ENCODE measurements at places on chromosomes 7 and 10. TPM values are rescaled to one million over a fixed set of nuclear protein-coding genes. Genes with fewer than 3 reads are reported as not detected.

The SORBS1 gene
- 0.66 TPM for total RNA-seq

DNA sequence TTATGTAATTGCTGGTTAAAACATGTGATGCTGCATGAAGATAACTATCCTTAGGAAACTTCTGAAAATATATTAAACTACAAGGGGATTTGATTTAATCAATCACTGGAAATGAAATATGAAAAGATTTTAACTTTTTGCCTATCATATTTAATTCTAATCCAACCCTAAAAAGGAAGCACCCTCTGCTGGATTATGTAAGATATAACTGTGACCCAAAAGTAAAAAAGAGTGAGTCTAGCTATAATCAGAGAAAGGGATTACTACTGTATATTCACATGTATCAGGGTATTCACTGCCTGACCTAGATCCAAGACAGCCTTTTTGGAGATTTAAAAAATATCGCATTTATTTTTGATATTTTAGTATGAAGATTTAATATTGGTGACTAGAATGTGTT is 295.5 kb downstream of the MDFIC start:
- peaks cover 9% of the 10 kb centered on the region for H3K4me1 ChIP-seq
- no peak overlapping the region for H3K27ac ChIP-seq
- no peaks in the 10 kb centered on the region for H3K36me3 ChIP-seq
- no peak overlapping the region for H3K4me3 ChIP-seq
- peaks cover 9% of the 10 kb centered on the region for H3K27me3 ChIP-seq
- DNase-seq = no peak

GRCh38 chr10:77251297-77252013 is 386.2 kb downstream of the KCNMA1 start:
- no peaks in the 10 kb centered on the region for H3K36me3 ChIP-seq
- H3K4me3 ChIP-seq = no peak overlapping the region
- DNase-seq = no peak

DNA sequence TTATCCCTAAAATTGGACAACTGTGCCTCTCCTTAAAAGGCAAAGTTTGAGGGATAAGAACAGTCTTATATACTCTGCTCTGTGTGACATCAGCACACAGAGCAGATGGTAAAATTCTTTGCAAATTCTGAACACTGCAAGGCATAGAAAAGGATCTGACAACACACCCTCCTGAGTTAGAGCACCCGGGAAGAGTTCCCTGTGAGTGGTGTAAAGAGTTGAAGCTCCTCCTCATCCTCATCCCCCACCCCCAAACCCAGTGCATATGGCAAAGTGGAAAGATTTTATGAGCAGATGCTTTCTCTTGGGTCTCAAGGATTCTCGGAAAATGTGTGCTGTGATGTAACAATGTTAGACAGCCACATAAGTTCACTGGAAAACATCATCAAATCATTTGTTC is 40.0 kb upstream of the DGKI start:
- peaks cover 38% of the 10 kb centered on the region for H3K36me3 ChIP-seq
- no peak overlapping the region for H3K27ac ChIP-seq
- no peak overlapping the region for H3K4me3 ChIP-seq
- peaks cover 23% of the 10 kb centered on the region for H3K4me1 ChIP-seq

DNA sequence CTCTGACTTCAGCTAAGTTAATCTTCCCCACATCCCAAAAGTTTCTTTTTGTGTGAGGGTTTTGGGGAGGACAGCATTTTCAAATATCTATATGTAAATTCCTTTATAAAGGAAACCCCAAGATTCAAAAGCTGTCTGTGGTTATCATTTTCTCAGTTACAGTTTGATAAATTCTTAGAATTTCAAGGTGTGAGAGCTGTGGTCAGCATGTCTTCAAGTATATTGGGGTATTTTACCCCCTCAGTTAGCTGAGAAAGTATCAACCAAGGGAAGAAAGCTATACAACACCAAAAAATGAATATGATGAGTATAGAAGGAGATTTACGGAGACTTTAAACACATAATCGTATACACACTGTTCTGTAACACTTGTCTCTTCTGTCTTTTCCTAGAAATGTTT is 109.2 kb downstream of the SND1 start:
- DNase-seq = no peak
- no peak overlapping the region for H3K27ac ChIP-seq
- peaks cover 23% of the 10 kb centered on the region for H3K4me1 ChIP-seq
- H3K27me3 ChIP-seq = no peaks in the 10 kb centered on the region
- H3K4me3 ChIP-seq = no peak overlapping the region
- peaks cover 15% of the 10 kb centered on the region for H3K36me3 ChIP-seq

The CLIP2 gene
- total RNA-seq = 1.2 TPM

The FAM131B gene
- 0.37 TPM for total RNA-seq

The GPR26 gene
- not detected for total RNA-seq

DNA sequence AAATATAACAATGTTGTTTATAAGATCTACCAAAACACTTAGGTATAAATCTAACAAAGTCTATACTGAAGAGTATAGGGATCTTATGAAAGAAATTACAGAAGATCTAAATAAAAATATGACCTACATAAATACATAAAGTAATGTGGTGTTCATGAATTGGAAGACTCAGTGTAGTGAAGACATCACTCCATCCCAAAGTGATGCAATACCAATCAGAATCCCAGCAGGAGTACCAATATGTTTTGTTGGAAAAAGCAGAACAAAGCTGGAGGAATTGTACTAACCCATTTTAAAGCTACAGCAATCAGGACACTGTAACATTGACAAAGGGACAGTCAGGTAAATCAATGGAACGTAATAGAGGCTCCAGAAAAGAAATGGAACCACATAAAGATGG is 76.4 kb downstream of the CCSER2 start:
- no peaks in the 10 kb centered on the region for H3K27me3 ChIP-seq
- peaks cover 14% of the 10 kb centered on the region for H3K4me1 ChIP-seq
- no peak overlapping the region for H3K4me3 ChIP-seq
- H3K27ac ChIP-seq = no peak overlapping the region
- no peak for DNase-seq
- H3K36me3 ChIP-seq = peaks cover 39% of the 10 kb centered on the region

GRCh38 chr7:128811631-128812430 is 18.4 kb upstream of the FLNC start:
- no peaks in the 10 kb centered on the region for H3K4me1 ChIP-seq
- no peaks in the 10 kb centered on the region for H3K36me3 ChIP-seq
- no peak overlapping the region for H3K27ac ChIP-seq

The TMEM72 gene
- total RNA-seq = not detected

The RASA4 gene
- total RNA-seq = 54.1 TPM

- no peaks in the 10 kb centered on the region for H3K36me3 ChIP-seq
- DNase-seq = no peak
These were observed 77.8 kb downstream of the GNAT3 start for GRCh38 chr7:80434047-80434446.

GRCh38 chr7:34320412-34320811 is 337.6 kb upstream of the NPSR1 start:
- no peak overlapping the region for H3K4me3 ChIP-seq
- no peak overlapping the region for H3K27ac ChIP-seq
- DNase-seq = no peak
- H3K36me3 ChIP-seq = no peaks in the 10 kb centered on the region
- H3K4me1 ChIP-seq = peaks cover 5% of the 10 kb centered on the region

- H3K4me1 ChIP-seq = peaks cover 14% of the 10 kb centered on the region
- no peak for DNase-seq
- H3K36me3 ChIP-seq = peaks cover 2% of the 10 kb centered on the region
- H3K4me3 ChIP-seq = no peak overlapping the region
- no peak overlapping the region for H3K27ac ChIP-seq
These were observed 64.0 kb downstream of the CDC123 start for GRCh38 chr10:12259988-12260387.

GRCh38 chr10:49750546-49750945 is 11.6 kb downstream of the OGDHL start:
- H3K4me1 ChIP-seq = no peaks in the 10 kb centered on the region
- no peak overlapping the region for H3K4me3 ChIP-seq
- no peaks in the 10 kb centered on the region for H3K27me3 ChIP-seq

The GBX1 gene
- not detected for total RNA-seq

GRCh38 chr7:18829858-18830285 is 287.6 kb downstream of the TWIST1 start:
- H3K27me3 ChIP-seq = peaks cover 2% of the 10 kb centered on the region
- no peak overlapping the region for H3K27ac ChIP-seq
- H3K4me3 ChIP-seq = no peak overlapping the region
- no peaks in the 10 kb centered on the region for H3K36me3 ChIP-seq
- DNase-seq = no peak

- H3K36me3 ChIP-seq = no peaks in the 10 kb centered on the region
- DNase-seq = no peak
- H3K4me1 ChIP-seq = no peaks in the 10 kb centered on the region
- H3K27me3 ChIP-seq = peaks cover 28% of the 10 kb centered on the region
- no peak overlapping the region for H3K4me3 ChIP-seq
These were observed 236.9 kb downstream of the REEP3 start for GRCh38 chr10:63758080-63758479.

- no peak overlapping the region for H3K27ac ChIP-seq
- H3K4me1 ChIP-seq = peaks cover 29% of the 10 kb centered on the region
- H3K36me3 ChIP-seq = peaks cover 3% of the 10 kb centered on the region
- H3K4me3 ChIP-seq = no peak overlapping the region
- DNase-seq = no peak
These were observed 4.6 kb downstream of the ITGB1 start for GRCh38 chr10:32953277-32953927.

The PRKCQ gene
- 36.0 TPM for total RNA-seq

The LRIT1 gene
- not detected for total RNA-seq

GRCh38 chr7:150378115-150378852 is 846 bp upstream of the ZNF775 start:
- DNase-seq = peak; percentile 80
- H3K27me3 ChIP-seq = no peaks in the 10 kb centered on the region
- peak overlapping the region; percentile 79 for H3K27ac ChIP-seq
- peak overlapping the region; percentile 96 for H3K4me3 ChIP-seq
- H3K4me1 ChIP-seq = peaks cover 47% of the 10 kb centered on the region
- H3K36me3 ChIP-seq = peaks cover 14% of the 10 kb centered on the region

The MNX1 gene
- total RNA-seq = not detected

DNA sequence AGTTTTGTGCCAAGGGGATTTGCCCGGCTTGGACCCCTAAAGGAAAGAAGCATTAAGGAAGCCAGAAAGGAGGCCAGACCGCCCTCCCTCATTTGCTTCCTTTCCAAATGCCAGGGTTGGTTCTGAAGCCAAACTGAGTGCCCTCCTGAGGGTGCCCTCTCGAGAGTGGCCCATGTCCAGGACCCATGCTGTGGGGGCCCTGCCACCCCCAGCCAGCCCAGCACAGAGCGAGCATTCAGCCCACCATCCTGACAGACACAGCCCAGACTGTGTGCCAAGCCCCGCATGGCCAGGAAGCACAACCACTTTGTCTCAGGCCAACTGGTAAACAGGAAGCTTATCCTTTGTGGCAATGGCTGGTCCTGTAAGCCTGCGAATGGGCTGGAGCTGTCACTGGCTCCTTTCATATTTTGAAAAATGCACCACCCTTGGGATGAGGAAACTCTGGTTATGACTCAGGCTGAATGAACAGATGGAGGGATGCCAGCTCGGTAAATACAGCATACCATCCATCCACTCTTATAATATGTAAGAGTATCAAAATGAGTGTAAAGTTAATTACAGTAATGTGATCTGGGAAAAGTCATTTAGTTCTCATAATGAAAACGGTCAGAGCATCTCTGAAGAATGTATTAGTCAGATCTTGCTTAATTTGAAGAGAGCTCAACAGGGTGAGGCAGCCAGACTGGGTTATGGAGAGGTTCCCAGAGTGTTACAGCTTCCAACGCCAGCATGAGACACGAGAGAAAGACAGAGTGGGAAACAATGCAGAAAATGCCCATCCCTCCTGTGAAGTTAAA is 65.0 kb downstream of the STK17A start:
- peaks cover 83% of the 10 kb centered on the region for H3K4me1 ChIP-seq
- H3K36me3 ChIP-seq = peaks cover 51% of the 10 kb centered on the region
- H3K27ac ChIP-seq = peak overlapping the region; percentile 99
- peak overlapping the region; percentile 81 for H3K4me3 ChIP-seq
- no peaks in the 10 kb centered on the region for H3K27me3 ChIP-seq

The TLX1 gene
- total RNA-seq = not detected

The COL13A1 gene
- not detected for total RNA-seq

- H3K36me3 ChIP-seq = peaks cover 4% of the 10 kb centered on the region
- H3K27me3 ChIP-seq = no peaks in the 10 kb centered on the region
- peak overlapping the region; percentile 62 for H3K27ac ChIP-seq
- no peak for DNase-seq
- H3K4me1 ChIP-seq = peaks cover 39% of the 10 kb centered on the region
- no peak overlapping the region for H3K4me3 ChIP-seq
These were observed 130.1 kb upstream of the MDFIC start for GRCh38 chr7:114791771-114792170.

DNA sequence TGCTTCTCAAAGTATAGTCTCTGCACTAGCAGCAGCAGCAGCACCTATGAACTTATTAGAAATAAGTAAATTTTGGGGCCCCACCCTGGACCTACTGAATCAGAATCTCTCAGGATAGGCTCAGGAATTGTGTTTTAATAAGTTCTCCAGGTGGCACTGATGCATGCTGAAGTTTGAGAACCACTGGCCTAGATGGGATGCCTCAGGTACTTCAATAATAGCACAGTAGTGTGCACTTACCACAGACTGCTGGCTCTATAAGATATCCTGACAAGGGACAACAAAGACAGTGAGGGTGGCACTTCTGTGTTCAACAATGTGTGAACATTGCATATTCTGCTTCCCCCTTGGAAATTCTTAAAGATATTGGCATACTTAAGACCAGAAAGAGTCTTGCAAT is 64.7 kb upstream of the HABP2 start:
- H3K27ac ChIP-seq = no peak overlapping the region
- DNase-seq = no peak
- H3K27me3 ChIP-seq = peaks cover 7% of the 10 kb centered on the region
- H3K4me3 ChIP-seq = no peak overlapping the region
- no peaks in the 10 kb centered on the region for H3K36me3 ChIP-seq
- H3K4me1 ChIP-seq = no peaks in the 10 kb centered on the region

DNA sequence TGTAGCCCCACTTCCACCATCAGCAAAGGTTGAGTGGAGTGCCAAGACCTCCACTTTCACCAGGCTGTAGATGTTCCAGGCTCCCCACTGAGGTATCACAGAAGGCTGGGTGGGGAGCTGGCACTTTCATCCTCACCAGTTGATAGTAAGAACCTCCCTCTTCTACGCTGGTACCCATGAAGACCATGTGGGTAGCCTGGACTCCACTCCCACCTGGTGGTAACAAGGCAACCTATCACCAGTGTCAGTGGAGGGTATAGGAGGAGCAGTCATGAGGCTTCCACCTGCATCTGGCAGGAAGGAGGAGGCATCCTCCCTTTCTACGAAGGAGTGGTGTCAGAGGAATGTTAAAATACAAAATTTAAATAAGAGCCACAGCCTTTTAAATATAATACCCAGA is 4.4 kb downstream of the SMIM30 start:
- peaks cover 13% of the 10 kb centered on the region for H3K4me1 ChIP-seq

The TMEM26 gene
- total RNA-seq = not detected

DNA sequence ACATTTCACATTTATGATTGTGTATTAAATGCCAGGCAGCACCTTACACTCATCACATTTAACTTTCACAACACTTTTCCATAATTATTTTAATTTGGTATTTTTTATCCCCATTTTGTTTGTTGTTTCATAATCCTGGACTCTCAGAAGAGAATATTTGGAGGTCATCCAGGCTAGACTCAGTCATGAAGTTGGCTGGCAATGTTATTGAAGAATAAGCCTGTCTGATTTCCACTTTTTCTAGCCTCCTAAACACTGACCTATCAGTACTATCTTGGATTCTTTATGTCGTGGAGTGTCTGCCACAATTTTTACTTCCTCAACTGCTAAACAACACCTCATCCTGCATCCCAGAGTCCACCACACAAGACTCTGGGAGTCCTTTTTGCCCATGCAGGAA is 372.3 kb upstream of the NRP1 start:
- no peak for DNase-seq
- no peaks in the 10 kb centered on the region for H3K4me1 ChIP-seq
- no peaks in the 10 kb centered on the region for H3K36me3 ChIP-seq
- no peak overlapping the region for H3K4me3 ChIP-seq
- H3K27me3 ChIP-seq = peaks cover 2% of the 10 kb centered on the region

The MMD2 gene
- not detected for total RNA-seq

The TRDMT1 gene
- 3.9 TPM for total RNA-seq

The HOXA10 gene
- not detected for total RNA-seq
